ENCODE measurements at places on chromosomes 2 and 18.

DNA sequence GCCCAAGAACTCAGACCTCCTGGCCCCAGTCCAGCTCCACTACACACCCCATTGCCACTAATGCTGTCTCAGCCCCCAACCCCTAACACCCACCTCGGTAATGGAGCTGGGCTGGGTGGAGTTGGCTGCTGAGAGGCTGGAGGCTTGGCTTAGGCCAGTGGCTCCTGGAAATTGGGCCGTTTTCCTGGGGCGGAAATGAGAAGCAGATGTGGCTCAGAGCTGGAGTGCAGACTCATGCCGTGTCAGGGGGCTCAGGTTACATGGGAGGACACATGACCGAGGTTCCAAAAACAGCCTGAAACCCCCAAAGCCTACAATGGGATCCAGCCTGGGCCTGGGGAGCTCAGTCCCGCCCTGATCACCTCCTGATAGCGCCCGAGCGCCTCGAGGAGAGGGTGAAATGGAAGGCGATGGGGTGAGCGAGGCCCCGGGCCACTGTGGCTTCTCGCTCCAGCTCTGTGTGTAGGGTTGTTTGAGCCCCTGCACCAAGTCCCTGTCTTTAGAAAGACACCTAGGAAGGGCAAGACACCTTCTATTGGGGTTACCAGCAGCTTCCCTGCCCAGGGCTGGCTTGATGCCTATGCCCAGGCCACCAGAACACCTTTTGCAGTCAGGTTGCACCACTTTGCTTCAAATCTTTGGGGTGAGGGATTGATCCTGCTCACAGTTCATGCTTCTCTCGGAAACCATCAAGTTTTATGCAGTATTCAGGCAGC is 175.7 kb upstream of the HAAO start:
- peak; percentile 90 for DNase-seq

DNA sequence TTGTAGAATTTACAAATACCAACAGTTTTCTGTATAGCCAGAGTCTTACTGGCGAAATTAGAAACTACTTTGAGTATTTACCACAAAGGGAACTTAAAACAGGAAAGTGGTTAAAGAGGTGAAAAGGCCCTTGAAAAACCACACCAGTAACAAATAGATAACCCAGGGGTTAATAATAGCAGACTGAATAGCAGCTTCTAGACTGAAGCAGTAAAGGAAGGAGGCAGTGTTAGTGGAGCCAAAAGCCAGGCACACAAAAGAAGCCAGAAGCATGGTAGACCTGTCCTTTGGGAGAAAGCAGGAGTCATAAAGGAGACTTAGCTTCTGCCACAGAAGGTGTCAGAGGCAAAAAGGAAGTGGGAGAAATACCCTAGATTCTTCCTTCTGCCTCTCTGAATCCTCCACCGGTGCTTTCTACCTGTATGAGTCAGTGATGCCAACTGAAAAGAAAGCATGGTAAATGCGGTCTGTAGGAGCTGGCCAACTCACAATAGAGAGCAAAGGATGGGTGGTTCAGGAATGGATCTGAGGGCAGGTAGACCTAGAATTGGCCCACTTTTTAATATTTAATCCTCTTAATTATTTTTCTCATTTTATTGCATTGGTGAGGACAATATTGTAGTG is 97.3 kb downstream of the ARL6IP6 start:
- no peak for DNase-seq

DNA sequence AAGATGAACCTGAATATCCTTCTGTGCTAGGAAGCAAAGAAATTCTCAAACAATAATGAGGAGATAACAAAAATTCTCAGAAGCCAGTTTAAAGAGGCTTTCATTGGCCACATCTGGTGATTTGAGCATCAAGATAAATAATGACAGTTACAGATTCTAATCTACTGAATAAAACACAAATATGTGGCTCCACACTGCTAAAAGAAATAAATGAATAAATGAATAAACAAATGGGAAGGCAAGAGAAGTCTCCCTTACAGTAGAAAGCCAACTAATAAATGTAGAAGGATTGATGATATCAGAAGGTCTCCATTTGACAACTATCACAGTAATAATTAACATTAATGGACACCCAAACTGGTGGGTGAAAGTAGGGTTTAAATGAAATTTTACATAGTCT is 54.6 kb upstream of the ADAM23 start:
- no peak for DNase-seq

GRCh38 chr2:175441181-175441761 is 259.8 kb upstream of the ATP5MC3 start:
- no peak for DNase-seq

GRCh38 chr2:194696690-194697089 is 960.3 kb upstream of the SLC39A10 start:
- DNase-seq: no peak

DNA sequence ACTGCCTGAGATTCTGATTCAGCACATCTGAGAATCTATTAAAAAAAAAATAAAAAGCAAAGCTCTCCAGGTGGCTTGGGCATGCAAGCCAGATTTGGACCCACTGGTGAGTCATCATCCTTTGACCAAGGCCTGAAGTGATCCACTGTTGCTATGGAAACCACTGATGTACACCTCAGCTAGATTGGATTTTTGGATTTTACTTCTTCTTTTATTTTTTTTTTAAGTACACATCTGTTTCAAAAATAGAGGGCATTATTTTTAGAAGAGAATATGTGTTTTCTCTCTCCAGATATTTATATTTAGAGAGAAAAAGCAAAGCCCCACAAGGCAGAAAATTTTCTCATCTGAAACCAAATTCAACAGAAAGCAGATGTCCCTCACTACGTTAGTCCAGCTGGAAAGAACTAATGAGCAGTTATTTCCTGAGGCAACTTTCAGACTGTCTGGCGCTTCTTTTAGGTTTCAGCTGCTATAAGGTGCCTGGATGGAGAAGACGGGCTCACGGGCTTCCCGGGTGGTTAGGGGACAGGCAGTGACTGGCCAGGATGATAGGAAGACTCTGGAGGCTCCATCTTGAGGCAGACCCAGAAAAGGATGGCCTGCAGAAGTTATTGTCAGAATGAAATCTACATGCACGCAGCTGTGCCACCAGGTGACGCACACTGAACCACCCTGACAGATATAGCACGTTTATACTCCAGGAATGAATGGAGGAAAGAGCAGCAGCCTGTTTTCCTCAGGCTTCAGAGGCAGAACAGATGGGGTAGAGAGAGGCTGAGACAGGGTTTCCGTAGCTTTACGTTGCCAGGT is 50.5 kb downstream of the MRPL35 start:
- peak; percentile 78 for DNase-seq

DNA sequence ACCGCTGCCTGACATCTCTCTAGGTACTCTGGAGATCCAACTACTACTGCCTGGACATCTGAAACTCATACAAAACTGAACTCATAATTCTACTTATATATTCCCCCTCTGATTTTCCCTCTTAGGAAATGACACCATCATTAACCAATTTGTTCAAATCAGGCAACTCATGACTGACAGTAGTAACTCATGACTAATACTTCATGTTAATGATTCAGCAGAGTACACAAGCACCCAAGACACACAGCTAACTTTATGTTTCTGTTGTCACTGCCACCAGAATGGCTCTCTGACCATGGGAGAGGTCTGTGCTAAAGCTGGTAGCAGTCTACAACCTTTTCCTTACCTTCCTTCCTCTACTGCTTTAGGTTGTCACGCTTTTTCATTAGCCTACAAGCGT is 91.1 kb downstream of the ITSN2 start:
- no peak for DNase-seq

GRCh38 chr18:10249801-10250200 is 204.6 kb upstream of the APCDD1 start:
- no peak for DNase-seq

GRCh38 chr2:161101406-161101805 is 58.8 kb upstream of the TANK start:
- no peak for DNase-seq

DNA sequence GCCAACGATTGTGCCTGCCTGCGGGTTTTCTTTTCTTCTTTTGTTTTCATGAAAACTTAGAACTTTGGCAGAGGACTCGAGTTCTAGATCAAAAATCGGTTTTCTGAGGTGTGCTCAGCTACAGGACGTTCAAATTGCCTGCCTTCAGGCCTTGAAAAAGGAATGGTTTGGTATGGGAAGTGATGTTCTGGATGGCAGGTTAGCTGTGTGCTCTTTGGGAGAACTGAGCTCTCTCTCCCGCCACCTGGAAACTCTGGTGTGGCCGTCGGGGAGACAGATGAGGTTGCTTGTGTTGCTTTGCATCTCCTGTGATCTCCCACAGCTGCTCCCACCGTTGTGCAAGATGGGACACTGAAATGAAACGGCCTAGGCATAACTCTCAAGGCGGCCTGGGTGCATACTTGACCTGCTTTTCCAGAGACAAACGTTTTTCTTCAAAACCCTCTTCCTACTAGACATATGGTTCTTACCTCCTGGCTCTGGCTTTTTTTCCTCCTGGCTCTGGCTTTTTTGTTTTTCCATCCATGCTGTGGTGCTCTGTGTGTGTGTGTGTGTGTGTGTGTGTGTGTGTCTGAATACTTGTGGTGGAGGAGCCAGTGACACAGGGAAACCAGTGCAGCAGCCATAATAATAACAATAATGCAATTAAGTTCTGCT is 2.0 kb downstream of the FMNL2 start:
- DNase-seq: no peak

- no peak for DNase-seq
Observed at GRCh38 chr2:36235882-36236281, 119.7 kb upstream of the CRIM1 start.

DNA sequence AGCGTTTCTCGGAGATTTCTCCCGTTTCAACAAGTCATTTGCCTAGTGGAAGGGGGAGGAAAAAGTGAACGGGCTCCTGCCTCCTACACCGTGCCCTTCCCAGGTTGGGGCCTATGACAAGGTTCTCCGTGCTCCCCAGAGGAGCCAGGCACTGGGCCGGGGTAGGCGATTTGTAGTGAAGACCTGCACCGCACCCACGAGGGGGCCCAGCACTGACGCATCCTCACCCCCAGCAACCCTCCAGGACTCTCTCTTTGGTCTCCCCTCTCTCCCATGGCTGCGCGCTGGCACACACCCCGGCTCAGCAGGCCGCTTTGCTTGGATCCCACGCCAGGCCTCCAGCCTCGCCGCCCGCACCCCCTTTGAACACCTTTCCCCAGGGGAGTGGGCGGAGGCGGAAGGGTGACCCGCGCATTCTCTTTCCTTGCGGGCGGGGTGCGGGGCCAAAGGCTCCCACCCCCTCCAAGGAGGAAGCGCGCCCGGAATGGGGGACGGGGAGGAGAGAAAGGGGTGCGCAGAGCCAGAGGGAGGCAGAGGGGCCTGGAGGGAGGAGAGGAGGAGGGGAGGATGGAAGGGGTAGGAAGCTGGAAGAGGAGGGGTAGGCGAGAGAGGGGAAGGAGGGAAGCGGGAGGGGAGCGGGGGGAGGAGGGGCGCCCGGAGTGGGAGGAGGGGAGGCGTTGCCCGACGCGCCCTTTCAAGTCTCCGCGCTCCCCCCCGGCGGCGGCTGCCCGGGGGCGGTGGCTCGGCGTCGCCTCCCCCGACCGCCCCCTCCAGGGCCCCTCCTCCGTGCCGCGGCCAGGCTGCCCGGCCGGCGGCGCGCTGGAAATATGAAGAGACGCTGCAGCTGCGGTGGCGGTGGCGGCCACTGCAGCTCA is at the start of gene APCDD1:
APCDD1 (plus strand) TSS at position 830 of the 875 bp plus-strand sequence. CDS start 347 bp downstream, outside the sequence.
- DNase-seq: no peak

GRCh38 chr2:197238043-197238365 is 72.6 kb downstream of the ANKRD44 start:
- DNase-seq: no peak

Data from GM04504 (cell line).